Cardiac atrium fibroblast (primary cell): ENCODE measurements at places on chromosomes 7 and 10. TPM values are rescaled to one million over a fixed set of nuclear protein-coding genes. Genes with fewer than 3 reads are reported as not detected.

PON1 gene
- total RNA-seq = not detected in 2 replicates

PIK3AP1 gene
- not detected in 2 replicates for total RNA-seq

ACSM6 gene
- total RNA-seq = not detected in 2 replicates

PRLHR gene
- not detected in 2 replicates for total RNA-seq

ARMC3 gene
- not detected in 2 replicates for total RNA-seq

CPA2 gene
- not detected in 2 replicates for total RNA-seq

SFTPA1 gene
- total RNA-seq = not detected in 2 replicates

CFAP70 gene
- 0.16 and 0.18 TPM in 2 replicates for total RNA-seq

BEND7 gene
- 0.81 and 1.6 TPM in 2 replicates for total RNA-seq
